Fibroblast of skin of left quadriceps (primary cell): ENCODE measurements at places on chromosomes 12 and 14.

- DNase-seq = no peak
Measured at GRCh38 chr12:104443008-104443407, 13.7 kb upstream of the CHST11 start.

- no peak for DNase-seq
Measured at GRCh38 chr12:24596768-24597388, 352.0 kb downstream of the BCAT1 start.

GRCh38 chr12:8605057-8605456 lies 7.6 kb downstream of the AICDA start:
- DNase-seq = no peak

GRCh38 chr12:124024263-124024678 lies 51.3 kb downstream of the ZNF664 start:
- no peak for DNase-seq

DNA sequence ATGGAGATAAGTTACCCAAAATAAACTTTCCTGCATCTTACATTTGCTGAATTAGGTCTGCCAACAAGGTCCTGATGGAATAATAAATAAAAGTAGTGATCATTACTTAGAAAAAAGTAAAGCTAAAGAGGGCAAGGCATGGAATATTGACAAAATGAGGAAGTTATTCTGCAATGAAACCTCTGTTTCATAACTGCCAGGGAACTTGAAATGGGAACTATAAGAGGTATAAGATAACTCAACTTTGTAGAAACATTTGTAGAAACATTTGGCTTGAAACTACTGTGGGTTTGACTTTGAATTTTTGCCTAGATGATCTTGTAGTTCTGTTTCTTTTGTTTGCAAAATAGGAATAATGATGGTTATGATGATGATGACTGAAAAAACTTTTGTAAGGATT lies 18.7 kb upstream of the YBX3 start:
- no peak for DNase-seq

- no peak for DNase-seq
Measured at GRCh38 chr12:100908501-100908900, 113.9 kb downstream of the ANO4 start.

GRCh38 chr14:45140661-45141187 lies 5.0 kb downstream of the FANCM start:
- DNase-seq = no peak

GRCh38 chr14:91899806-91900205 lies 32.5 kb upstream of the TC2N start:
- no peak for DNase-seq

DNA sequence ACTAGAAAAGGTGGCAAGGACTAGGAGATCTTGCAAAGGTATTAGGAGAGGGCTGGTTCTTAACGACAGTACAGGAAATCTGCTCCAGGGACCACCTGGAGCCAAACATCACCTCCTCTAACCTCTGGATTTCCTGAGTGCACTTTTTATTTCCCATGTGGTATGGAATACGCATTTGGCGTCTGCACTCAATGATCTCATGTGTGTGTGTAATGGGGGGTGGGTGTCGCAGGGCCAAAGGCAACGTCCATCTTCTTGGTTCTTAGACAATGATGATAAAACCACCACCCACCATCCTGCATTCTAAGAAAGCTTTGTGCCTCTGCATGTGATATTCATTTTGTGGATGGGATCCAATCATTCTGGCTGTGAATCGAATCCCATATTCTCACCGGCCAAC lies 68.8 kb downstream of the CLMN start:
- no peak for DNase-seq

DNA sequence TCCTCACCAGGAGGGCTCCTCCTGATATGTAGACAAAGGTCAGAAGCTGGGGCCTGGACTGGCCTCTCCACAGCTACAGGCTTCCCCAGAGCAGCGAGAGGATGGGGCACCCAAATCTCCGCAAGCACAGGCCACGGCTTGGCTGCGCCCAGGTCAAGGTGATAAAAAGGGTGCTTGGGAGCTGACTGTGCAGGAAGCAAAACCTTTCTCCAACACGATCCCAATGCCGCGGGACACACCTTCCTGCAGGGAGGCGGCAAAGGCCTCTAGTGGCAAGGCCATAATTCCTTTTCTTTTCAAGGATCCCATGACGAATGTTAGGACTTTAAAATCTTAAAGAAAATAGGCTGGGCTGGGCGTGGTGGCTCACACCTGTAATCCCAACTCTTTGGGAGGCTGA lies 13.6 kb downstream of the ITPK1 start:
- DNase-seq = no peak

GRCh38 chr12:88934163-88934747 lies 354.0 kb upstream of the KITLG start:
- no peak for DNase-seq

DNA sequence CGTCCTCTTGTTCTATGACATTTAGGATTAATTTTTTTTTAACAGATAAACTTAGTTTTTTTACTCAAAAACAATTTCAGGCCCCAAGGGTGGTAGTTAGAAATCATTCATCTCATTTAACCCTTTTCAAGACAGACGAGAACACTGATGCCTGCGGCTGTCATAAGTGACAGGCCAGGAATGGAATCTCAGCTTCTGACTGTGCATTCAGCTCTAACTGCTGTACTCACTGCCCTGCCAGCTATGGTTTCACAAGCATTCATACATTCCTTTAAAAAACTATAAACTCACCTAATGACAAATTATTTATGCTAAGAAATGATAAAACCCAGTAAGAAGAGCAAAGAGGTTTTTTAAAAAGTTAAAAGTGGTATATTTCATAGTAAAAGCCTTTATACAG lies 8.8 kb downstream of the DENND5B start:
- DNase-seq = peak; percentile 26

GRCh38 chr14:93712838-93713724 lies 75.2 kb downstream of the PRIMA1 start:
- no peak for DNase-seq

GRCh38 chr12:112317481-112317880 lies 64.8 kb downstream of the HECTD4 start:
- no peak for DNase-seq

GRCh38 chr12:49505672-49506071 lies 33.2 kb upstream of the KCNH3 start:
- no peak for DNase-seq

DNA sequence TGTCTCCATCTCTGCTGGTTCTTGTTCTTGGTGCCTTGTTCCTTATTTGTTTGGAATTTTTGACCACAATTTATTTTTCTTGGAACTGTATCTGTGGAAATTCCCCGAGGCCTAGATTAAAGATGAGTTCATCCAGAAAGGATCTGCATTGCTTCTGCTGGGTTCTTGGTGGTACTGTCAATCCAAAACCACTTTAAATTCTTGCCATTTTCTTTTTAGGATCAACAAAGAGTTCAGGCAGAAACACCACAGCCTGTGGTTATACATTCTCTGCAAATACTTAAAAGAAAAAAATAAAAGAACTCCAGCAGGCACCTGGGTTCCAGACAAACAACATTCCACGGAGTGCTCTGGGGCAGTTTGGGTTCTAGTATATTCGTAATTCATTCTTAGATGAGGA lies 6.0 kb upstream of the VAMP1 start:
- DNase-seq = no peak

DNA sequence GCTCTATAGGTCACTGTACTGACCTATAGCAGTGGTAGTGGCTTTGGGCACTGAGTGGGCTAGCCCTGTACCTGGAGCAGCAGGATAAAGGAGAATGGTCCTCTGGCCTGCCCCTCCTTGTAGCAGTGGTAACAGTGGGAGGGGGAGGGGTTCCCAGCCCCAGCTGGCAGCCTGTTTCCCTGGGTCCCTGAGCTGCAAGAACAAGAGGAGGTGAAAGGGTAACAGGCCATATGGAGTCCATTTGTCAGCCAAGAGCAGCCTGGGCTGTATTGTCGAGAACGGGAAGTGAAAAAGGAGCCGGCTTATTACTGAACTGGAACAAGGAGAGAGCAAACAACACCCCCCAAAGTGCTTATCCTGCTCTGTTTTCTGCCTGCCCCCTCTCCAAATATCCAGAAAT lies 73.8 kb upstream of the SRSF5 start:
- no peak for DNase-seq

- DNase-seq = no peak
Measured at GRCh38 chr14:53432378-53432802, 279.3 kb upstream of the DDHD1 start.

GRCh38 chr12:96822641-96823040 lies 84.4 kb upstream of the NEDD1 start:
- DNase-seq = no peak

- DNase-seq = no peak
Measured at GRCh38 chr12:101775816-101776215, 36.6 kb upstream of the SYCP3 start.

DNA sequence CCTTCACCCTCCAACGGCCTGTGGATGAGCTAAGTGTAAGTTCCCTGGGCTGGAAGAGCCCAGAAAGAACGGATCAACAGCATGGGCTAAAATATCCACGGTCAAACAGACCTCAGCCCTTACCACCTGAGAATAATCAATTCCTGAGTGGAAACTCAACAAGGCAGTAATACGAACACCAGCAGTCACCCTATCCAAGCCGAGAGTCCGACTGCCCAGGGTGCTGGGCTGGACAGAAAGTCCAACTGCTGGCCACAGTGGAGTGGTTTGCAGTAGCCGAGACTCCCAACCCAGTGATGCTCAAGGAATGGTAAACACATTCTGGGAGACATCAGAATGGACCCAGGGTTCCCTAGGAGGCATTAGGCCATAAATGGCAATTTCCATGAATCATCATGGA lies 36.8 kb downstream of the ANO2 start:
- no peak for DNase-seq

GRCh38 chr12:25734529-25735180 lies 181.6 kb upstream of the LMNTD1 start:
- no peak for DNase-seq

DNA sequence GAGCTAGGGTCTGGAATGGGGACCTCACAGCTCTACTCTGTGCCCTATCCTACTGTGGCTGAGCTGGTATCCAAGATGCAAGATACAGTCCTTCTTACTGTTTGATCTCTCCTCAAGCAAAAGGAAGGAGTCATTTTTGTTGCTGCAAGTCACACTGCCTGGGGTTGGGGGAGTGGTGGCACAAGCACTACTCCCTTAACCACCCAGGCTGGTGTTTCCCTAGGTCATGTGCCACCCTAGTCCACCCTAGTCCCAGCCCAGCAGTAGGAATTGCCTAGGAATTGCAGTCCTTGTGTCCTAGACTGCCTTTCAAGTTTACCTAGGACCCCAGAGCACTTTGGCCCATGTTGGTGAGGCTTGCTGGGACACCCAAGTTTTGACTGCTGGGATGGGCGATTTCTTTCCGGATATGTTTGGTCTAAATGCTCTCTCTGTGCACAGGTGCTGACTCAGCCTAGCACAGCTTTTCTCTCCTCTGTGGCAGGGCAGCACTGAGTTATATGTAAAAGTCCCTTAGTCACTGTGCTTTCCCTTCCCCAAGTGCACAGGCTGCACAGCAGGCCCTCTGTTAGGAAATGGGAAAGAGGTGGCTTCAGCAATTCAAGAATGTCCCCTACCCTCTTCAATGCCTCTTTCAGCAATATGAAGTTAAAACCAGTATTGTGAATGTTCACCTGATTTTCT lies 54.9 kb downstream of the SLC6A15 start:
- no peak for DNase-seq

DNA sequence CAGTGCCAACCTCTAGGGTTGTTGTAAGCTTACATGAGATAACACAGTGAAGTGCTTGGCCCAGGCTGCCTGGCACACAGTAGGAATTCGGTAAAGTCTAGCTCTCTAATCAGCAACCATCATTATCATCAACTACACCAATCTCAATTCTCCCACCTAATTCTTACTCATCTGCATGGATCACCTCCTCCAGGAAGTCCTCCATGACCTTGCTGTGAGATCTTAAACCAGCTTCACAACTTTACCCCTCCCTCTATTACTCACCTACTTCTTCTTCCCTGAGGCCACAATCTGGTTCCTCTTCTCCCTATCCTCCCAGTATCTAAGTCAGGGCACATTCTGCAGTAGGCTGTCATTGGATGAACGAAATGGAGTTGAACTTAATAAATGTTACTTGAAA lies 67.3 kb downstream of the GSC start:
- no peak for DNase-seq

DNA sequence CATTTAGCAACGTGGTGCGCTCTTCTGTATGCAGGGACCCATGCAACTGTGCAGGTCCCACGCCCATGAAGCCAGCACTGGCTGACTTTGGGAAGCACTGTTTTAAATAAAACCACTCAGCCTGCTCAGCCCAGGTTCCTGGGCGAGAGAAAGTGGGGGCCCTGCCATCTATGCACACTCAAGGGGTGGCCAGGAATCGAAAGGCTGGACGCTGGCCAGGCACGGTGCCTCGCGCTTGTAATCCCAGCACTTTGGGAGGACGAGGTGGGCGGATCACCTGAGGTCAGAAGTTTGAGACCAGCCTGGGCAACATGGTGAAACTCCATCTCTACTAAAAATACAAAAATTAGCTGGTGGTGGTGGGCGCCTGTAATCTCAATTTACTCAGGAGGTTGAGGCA lies 179.9 kb upstream of the TBX3 start:
- no peak for DNase-seq

- DNase-seq = no peak
Measured at GRCh38 chr12:91230841-91231240, 48.2 kb upstream of the DCN start.

- DNase-seq = no peak
Measured at GRCh38 chr14:69582829-69583228, 8.2 kb upstream of the CCDC177 start.

- no peak for DNase-seq
Measured at GRCh38 chr14:74491956-74492775, 939 bp downstream of the NPC2 start.

DNA sequence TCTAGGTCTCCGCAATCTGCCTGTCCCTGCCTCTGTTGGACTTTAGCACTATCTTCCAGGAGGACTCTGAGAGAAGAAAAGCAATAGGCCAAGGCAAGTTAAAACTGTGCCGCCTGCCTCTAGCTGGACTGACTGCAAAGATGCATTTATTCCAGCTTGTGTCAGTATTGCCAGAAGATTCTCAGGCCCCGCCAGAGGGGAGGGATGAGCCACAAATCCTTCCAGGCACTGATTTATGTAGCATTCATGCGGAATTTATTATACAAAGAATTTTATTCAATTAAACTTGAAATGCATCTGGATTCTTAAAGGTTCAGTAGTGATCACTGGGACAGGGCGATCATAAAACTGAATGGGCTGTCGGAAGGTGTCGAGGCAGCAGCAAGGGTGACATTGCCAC lies 19.8 kb downstream of the MMAB start:
- DNase-seq = no peak

DNA sequence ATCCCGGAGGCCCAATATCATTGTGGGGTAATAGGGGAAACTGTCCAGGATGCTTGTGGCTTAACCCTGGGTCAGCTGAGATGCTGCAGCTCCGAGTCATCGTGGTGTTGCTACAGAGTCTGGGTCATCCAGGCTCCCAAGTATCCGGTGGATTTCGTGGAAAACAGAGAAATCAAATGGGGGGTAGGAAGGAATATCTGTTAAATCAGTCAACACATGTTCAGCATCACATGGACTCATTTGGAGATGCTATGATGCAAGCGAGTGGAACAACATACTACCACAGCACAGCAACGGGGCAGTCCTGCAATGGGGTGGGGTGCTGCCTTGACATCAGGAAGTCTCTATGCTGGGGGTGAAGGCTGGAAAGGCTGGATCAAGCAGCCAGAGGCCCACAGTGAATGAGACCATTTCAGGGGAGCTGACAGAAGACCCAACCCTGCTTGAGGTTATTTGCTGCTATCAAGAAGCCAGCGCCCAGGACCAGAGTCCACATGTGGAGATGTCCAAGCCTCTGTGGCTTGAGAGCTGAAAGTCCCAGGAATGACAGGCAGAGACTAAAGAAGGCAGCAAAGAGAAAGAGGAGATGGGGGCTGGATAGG lies 22.9 kb downstream of the VDR start:
- peak; percentile 97 for DNase-seq

- DNase-seq = no peak
Measured at GRCh38 chr12:108214486-108214885, 85.4 kb downstream of the WSCD2 start.
